Stimulated activated CD4-positive, alpha-beta T cell treated with anti-CD3 and anti-CD28 coated beads, TNF-alpha, amount 100 ng/mL, for 1 hour (primary cell): ENCODE measurements at places on chromosomes 1 and 21.
A peak's percentile ranks its signal among the peaks of the same experiment; 100 is the strongest.

GRCh38 chr1:214066936-214067335, 79.2 kb downstream of the PROX1 start:
- DNase-seq, result no peak

- DNase-seq, result no peak
These were observed 63.3 kb upstream of the CR1L start for GRCh38 chr1:207581496-207582153.

- DNase-seq, result no peak
These were observed 164.8 kb downstream of the TNFSF18 start for GRCh38 chr1:172885971-172886370.

DNA sequence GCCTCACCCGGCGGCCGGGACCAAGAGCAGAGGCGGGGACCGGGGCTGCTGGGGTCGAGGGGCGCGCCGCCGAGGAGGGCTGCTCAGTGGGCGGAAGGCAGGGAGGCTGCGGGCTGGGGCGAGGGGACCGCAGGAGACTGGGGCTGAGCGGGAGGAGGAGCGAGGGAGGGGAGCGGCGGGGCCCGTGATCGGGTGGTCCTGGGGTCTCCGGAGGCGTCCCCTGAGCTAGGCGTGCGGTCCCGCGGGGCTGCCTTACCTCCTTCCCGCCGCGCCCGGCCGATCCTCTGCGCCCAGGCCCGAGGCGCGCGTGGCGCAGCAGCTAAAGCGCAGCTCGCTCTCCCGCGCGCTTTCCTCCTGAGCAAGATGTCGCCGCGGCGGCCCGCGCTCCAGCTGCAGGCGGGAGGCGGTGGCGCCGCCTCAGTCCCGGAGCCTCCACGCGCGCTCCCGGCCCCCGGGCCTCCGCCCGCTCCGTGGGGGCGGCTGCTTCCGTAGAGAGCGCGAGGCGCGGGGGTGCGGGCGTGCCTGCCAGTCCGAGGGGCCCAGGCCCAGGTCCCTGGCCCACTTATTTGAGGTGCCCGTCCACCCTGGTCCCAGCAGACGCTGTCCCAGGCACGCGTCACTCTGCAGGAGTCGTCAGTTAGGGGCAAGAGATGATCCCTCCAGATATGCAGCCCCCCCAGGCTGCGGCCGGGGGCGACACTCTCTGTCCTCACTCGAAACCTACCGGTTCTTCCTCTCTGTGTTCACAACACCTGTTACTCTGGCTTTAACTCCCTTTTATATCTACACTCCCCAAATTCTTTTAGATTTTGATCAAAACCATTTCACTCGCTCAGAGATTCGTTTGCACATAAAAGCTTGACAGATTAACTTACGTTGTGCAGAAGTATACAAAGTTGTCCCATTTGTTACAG, at the start of gene CCSAP:
Gene CCSAP (minus strand): TSS at position 392 of the 914 bp plus-strand sequence. CDS start 582 bp downstream, outside the sequence.
- peak; percentile 22 for DNase-seq

DNA sequence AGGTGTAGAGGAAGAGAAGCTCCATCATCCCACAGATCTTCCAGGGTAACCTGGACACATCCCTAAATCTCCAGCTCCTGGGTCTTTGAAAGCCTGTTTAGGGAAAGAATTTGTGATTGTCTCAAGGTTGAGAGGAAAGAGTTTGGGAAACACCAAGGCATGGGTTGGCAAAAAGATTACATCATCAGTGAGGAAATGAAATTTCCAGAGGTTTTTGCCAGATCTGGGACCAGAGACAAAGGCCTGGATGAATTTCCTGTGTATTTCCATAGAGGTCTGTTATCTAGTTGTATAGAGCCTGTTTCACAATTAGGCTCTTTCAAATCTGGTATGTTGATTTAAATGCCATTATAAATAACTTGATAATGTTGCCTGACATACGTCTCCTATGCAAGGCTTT, 82.3 kb downstream of the GPR89B start:
- DNase-seq, result no peak

DNA sequence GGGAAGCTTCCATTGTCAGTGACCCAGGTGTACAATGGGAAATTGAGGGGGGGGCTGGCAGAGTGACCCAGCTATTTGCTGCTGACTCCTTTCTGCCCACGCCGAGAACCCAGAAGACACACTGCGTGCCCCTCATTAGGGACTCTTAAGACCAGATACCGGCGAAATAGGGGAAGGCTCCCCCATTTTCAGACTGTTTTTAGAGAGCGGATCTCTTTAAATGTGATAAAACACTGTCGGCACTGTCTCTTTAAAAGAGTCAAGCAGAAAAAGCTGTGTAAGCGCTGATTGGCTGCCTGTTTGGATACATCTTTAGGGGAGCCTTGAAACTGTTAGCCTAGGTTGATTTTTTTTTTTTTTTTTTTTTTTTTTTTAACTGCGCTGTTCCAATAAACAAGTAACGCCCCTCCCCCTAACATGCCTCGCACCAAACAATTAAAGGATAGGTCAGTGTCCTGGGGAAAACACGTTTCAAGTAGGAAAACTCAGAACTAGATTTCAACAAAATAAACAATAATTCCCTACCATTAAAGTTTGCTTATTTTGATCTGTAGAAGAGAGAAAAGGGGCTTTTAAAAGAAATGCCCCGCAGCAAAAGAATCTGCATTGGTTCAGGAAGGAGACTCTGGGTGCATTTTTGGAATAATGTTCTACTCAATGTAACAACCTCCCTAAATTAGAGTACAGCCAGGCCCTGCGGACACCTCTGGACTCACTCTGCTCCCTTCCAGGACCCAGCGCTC, 1.4 kb upstream of the SSBP3 start:
- peak; percentile 26 for DNase-seq

DNA sequence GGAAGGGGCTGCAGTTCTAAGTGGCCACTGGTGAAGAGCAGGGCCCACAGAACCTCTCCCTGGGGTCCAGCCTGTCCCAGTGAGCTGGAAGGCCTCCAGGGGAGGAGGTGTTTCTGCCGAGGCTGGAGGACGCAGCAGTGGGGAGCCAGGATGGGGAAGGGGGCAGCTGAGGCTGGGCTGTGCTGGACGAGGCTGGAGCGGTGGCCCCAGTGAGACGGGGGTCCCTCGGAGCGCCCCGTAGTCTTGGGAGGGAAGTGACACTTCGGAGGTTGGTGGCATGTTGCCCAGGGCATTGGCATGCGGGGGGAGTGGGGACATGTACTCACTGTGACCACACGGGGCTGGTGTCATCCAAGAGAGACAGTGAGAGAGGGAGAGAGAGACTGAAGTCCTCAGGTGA, 33.5 kb downstream of the AJAP1 start:
- no peak for DNase-seq

- DNase-seq, result no peak
These were observed 2.0 kb upstream of the KRTAP19-7 start for GRCh38 chr21:30563072-30563471.

DNA sequence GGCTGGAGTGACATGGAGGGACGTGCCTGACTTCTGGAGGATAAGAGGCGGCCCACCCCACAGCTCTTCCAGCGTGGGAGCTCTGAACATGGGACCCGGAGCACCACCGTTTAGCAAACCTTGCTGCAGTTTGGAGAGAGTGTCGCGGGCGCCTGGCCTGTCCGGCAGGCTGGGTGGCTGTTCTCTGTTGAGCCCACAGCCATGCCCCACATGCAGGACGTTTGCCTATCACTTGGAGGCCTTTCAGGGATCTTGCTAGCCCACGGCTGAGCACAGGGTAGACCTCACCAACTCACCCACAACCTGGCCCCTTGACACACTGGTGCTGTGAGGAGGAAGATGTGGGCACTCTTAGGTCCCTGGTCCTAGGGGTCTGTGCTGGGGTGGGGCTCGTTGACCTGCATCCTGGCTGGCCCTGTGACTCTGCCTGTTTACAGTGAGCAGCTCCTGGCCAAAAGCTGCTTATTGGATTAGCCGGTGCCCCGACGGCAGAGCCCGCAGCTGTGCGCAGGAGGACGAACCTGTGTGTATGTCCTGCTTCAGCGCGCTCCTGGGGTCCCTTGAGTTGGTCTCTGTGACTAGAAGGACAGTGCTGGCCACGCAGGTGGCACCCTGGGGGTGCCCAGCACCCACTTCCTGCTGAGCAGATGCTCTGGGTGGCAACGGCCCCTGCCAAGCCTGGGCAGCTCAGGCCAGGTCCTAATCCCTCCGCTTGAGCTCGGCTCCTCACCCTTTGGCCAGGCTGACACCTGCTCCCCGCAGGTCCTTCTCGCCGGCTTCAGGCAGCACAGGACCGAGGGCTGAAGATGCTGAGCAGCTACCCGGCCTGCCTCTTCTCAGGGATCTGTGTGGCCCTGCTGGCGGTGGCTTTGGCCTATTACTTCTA, 72.4 kb upstream of the TRAPPC10 start:
- DNase-seq, result no peak

- DNase-seq, result no peak
These were observed 2.6 kb downstream of the ZP4 start for GRCh38 chr1:237888143-237888542.

DNA sequence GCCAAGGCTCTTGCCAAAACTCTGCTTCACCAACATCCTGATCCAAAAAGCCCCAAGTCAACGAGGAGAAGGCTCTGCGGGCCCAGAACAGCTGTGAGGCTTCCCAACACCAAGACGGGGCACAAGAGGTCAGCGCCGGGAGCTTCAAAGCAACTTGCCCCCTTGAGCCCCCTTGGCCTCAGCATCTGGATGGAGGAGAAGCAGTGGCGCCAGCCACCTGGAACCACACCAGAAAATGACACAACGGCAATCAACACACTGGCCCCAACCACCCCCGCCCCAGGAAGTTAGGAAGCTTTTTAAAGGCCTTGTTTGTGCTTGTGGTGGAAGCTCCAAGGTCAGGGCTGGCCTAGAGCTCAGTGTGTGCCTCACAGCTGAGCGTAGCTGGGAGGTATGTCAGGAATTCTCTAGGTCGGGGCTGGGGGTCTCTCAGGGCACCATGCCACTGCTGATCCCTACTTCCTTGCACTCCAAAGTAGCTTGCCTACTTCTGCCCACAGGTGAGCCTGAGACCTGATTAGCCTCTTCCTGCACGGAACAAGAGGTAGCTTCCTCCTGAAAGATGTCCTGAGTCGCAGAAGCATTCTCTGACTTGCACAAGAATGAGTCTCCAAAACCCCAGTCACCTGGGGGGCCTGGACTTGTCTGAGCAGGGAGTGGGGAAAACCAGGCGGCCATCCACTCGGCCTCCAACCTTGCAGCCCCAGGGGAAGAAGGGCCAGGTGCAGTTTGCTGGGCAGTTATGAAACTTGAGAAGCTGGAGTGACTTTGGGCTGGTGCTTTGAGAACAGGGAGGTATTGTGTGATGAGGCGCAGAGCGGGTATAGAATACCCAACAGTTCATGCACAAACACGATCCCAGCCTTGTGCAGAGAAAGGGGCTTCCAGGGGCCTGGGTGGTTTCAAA, 9.7 kb upstream of the SRP9 start:
- DNase-seq, result no peak

DNA sequence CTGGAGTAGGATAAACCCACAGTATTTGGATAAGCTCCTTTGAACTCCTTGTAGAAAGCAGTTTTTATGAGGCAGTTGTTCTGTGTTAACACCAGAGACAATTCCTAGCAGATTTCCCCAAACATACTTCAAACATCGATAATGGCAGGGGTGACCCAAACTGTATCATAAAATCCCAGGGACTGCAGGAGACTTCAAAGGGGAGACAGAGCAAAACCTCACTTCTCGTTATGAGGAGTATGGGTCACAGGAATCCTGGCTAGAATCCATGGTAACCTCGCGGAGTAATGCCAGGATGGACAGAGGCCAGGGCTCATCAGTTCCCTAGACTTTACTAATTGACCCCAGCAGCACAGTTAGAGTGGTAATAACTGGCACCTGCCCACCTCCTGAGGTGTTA, 148.0 kb downstream of the DHRS3 start:
- no peak for DNase-seq

DNA sequence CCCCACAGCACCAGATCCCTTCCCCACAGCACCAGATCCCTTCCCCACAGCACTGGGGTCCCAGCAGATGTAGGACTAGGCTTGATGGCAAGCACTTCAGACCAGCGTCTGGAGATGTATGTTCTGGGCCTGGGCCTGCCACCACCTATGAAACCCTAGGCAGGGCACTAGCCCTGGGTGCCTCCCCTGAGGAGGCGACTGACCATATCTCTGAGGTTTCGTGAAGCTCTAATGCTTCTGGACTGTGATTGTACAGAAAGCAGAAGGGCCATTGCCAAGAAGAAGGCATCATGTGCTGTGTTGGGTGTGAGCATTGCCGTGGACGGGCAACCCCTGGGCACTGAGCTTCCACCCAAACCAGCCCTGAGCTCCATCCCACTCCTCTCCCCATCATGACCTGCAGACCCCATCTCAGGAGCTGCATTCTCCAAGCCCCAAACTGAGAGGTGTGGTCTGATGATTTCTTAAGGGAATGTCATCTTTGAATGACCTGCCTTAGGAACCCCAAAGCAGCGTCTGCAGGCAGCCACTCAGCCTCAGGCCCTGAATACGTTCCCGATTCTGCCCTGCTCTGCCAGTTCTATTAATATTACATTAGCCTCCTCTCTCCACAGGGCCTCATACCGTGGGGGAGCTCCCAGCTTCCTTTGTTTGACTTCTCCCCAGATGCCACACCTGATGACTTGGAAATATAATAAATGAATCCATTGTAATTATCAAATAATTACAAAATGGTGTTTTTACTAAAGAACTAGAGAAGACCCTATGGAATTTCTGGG, 163.4 kb downstream of the TRIM33 start:
- no peak for DNase-seq

- DNase-seq, result peak; percentile 51
These were observed 31.2 kb downstream of the CDCP2 start for GRCh38 chr1:54121482-54122134.

GRCh38 chr1:88330201-88330600, 353.9 kb upstream of the PKN2 start:
- no peak for DNase-seq

GRCh38 chr21:20729376-20729775, 268.8 kb upstream of the NCAM2 start:
- DNase-seq, result no peak

DNA sequence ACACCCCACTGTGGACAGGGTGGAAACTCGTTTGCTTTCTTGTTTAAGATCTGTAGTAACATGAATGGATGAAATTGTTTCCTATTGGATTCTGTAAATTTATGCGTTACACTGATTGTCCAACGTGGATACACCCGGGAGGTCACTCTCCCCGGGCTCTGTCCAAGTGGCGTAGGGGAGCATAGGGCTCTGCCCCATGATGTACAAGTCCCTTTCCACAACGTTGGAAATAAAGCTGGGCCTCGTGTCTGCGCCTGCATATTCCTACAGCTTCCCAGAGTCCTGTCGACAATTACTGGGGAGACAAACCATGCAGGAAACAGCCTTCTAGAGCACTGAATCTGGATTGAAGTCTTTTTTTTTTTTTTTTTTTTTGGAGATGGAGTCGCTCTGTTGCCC, 1.4 kb downstream of the RCC1 start:
- DNase-seq, result no peak

DNA sequence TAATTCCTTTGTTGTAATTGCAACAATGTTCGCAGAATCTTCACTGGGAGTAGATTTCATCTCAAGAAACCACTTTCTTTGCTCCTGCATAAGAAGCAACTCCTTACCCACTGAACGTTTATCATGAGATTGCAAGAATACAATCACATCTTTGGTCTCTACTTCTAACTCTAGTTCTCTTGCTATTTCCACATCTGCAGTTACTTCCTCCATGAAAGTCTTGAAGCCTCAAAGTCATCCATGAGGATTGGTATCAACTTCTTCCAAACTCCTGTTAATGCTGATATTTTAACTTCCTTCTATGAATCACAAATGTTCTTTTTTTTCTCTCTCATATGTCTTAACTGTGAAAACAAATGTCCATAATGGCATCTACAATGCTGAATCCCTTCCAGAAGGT, 118.6 kb upstream of the RAB4A start:
- no peak for DNase-seq

- DNase-seq, result peak; percentile 37
These were observed 477.6 kb downstream of the NPHP4 start for GRCh38 chr1:5514527-5515183.

- no peak for DNase-seq
These were observed 221.2 kb downstream of the CACNA1E start for GRCh38 chr1:181704546-181704945.

- no peak for DNase-seq
These were observed 22.5 kb downstream of the CEPT1 start for GRCh38 chr1:111162488-111162880.
